ENCODE measurements at places on chromosomes 11 and 22.

DNA sequence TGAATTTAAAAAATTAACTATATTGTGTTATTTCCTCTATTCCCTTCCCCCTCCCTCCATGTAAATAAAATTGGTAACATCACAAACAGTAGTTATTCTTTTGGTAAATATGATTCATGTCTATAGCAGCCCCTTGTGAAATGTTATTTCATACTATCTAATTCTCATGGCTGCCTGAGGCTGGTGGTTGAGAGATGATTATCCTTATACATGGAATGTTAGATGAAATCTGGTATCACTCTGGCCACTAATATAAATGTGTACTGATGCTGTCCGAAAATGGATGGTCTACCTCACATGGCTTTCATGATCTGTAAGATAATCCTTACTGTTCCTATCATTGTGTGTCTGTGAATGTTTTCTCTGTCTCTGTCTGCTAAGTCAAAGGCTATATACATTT, 25.0 kb upstream of the EXPH5 start:
- DNase-seq, result no peak

DNA sequence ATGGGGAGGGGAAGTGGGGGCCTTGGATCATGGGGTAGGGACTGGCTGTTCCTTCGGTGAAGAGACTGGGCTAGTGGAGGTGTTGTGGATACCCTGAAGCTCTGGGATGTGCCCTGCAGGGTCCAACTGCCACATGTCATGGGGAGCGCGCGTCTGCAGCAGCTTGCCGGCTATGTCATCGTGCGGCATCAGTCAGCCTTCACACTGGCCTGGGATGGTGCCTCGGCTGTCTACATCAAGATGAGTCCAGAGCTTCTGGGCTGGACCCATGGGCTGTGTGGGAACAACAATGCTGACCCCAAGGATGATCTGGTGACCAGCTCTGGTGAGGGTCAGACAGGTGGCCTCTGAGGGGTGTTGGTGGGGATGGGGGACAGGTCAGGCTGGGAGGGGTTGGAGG, 9.9 kb downstream of the OTOG start:
- DNase-seq, result no peak

DNA sequence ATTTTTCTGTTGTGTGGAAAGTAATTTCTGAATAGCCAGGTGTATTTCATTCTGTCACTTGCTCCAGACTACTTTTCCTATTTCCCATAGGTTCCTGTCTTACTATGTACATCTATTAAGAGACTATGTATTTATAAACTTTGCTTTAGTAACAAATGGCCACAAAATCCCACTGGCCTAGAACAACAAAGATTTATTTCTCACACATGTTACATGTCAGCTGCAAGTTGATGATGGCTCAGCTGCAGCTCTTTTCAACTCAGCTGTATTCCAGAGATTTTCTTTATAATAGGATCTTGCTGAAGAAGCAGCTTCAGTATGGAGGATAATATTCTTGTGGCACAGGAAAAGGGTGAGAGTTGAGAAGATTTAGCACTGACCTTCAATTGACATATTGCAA, 539.6 kb upstream of the LRRC4C start:
- DNase-seq, result no peak

DNA sequence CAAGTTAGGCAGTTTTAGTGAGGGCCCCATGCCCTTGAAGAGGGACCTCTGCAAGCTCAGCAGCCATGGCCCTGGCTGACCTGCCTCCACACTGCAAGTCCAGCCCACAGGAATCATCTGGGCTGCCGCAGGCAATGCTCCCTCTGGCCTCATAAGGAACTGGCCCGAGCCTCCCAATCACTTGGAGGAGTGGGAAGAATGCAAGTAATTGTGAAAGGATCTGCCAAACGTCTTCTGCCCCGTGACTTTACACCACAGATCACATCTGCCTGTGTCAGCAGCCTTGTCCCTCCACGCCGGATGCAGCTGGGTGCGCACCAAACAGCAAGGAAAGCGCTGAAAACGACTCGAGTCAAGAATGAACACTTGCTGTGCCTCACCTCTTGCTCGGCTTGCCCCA, 23.8 kb downstream of the OPCML start:
- no peak for DNase-seq

GRCh38 chr11:119153049-119153818, 4.4 kb downstream of the ABCG4 start:
- no peak for DNase-seq

DNA sequence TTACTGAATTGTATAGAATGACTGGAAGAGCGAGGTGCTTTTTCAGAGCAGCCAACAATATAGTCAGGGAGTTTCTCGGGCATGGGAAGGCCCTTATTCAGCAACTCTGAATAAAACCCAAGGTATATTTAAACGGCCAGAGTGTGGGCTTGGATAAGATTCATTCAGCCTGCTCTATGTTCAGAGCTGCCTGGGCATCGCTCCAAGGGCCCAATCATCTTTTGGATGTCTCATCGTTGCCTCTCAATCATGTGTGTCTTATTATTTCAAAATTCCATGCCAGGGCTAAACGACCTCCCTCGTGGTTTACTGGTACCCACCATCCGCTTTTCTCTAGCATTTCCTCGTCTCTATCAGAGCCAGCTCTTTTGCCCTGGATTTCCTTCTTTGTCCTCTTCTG, 19.5 kb upstream of the NTM start:
- no peak for DNase-seq

- peak; percentile 63 for DNase-seq
Measured at GRCh38 chr22:44738347-44738715, 14.0 kb upstream of the ARHGAP8 start.

DNA sequence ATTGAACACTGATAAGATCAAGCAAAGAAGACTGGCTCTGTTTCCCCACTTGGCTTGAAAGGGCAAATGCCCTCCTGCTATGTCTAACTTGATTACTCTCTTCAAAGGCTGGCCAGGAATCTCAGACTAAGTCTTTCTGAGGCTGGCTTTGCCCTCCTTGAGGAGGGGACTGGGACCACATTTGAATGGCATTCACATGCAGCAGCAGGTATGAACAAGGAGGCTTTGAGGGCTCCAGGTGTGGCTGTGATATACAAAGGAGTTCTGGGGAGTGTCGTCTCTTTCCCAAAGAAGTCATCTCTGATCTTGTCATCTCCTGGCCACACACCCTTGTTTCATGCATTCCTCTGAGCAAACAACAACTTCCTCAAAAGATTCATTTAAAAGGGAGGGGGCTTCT, 130.8 kb downstream of the ARL14EP start:
- DNase-seq, result no peak

DNA sequence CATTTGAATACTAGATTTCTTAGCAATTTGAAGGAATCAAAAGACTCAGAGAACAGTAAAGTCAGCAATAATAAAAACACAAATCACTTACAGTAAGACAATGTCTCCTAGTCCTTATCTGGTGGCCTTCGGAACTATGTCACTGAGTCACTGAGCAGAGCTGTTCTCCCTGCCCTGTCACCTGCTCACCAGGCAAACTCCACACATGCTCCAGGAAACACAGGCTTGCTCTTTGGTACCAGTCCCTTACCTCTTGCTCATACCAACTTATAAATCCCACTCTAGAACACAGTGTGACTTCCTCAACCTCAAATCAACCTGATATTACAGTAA, 81.1 kb upstream of the CHRM4 start:
- no peak for DNase-seq

- no peak for DNase-seq
Measured at GRCh38 chr22:49825944-49826602, 1.6 kb downstream of the BRD1 start.

- DNase-seq, result peak; percentile 64
Measured at GRCh38 chr22:45996241-45997076, 19.5 kb upstream of the WNT7B start.

- no peak for DNase-seq
Measured at GRCh38 chr11:1217151-1217550, 5.7 kb upstream of the MUC5B start.

GRCh38 chr11:57638005-57638781, 11.5 kb downstream of the YPEL4 start:
- DNase-seq, result peak; percentile 77

DNA sequence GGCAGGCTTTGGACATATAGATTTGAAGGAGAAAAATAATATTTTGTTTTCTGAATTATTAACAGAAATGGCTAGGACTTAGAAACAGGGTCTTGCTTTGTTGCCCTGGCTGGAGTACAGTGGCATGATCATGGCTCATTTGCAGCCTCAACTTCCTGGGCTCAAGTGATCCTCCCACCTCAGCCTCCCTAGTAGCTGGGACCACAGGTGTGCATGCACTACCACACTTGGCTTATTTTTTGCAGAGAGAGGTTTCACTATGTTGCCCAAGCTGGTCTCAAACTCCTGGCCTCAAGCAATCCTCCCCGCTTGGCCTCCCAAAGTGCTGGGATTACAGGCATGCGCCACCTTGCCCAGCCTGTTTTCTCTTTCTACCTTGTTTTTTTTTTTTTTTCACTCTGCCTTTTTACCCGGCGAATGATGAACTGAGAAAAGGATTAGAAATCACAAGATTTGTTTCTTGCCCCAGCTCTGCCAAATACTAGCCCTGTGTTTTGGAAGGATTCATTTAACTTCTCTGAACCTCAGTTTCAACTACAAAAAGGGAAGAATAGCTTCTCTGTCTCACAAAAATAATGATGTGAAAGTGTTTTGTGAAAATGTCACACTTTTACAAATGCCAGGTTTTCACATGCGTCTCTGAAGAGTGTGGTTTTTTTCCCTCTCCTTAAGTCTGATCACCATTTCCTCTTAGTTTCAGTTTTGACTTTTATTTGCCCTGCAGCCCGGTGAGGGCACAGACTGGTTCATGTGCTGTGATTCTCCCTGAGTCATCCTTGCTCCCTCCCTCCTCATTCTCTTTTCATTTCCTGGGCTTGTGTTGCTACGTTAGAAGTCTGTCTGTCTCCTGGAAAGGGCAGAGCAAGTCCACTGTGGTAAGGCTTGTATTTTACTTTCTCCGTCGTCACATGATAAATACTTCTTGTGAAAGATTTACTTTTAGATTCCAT, 67.7 kb downstream of the BCL2L13 start:
- peak; percentile 99 for DNase-seq

- no peak for DNase-seq
Measured at GRCh38 chr11:79437278-79437980, 3.4 kb downstream of the TENM4 start.

- no peak for DNase-seq
Measured at GRCh38 chr11:130763087-130763980, 152.9 kb downstream of the SNX19 start.

- no peak for DNase-seq
Measured at GRCh38 chr22:25377699-25378098, 158.3 kb downstream of the CRYBB2 start.

DNA sequence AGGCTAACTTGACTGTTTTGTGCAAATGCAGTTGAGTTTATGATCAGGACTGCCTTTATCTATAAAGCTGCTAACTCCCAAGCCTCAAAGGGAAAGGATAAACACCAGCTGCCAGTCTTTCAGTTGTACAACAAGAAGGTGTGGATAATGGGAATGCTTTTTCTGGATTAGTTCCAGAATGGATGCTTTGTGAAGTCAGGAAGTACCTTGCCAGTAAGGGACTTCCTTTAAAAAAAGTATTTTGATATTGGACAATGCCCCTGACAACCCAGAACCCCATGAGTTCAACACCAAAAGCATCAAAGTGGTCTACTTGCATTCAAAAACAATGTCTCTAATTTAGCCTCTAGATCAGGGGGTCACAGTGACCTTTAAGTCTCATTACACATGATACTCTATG, 32.0 kb downstream of the OR5A2 start:
- DNase-seq, result no peak

GRCh38 chr11:79101656-79102055, 339.2 kb downstream of the TENM4 start:
- no peak for DNase-seq

DNA sequence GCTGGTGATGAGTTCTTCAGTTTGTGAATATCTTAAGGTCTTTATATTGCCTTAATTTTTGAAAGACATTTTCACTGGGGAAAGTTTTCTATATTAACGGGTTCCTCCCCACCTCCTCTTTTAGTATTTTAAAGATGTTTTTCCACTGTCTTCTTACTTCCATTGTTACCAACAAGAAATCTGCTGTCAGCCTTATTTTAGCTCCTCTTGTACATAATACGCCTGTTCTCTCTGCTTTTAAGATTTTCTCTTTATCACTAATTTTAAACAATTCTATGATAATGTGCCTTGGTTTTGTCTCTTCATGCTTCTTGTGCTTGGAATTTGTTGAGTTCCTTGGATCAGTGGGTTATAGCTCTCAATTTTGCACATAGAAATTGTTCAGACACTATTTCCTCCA, 280.4 kb downstream of the DCDC1 start:
- DNase-seq, result no peak

- peak; percentile 64 for DNase-seq
Measured at GRCh38 chr11:100575860-100576717, 111.0 kb upstream of the ARHGAP42 start.

GRCh38 chr11:36274414-36274813, 14.8 kb downstream of the COMMD9 start:
- no peak for DNase-seq

DNA sequence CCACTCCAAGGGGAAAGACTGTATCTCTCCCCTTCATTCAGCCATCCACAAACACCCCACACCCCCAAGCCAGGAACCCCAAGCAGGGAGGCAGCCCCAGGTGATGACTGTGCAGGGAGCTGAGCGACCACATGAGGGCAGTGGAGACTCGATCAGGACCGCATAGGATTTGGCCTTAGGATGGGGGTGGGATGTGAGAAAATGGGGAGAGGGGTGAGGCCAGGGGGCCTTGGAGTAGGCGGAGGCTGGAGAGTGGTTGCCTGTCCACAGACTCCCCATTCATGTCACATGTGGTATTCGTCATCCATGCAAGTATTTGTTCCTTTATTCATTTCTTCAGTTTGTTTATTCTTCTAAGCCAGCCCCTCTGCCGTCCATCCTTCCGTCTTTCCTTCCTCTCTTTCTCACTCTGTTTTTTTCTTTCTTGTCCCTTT, 2.7 kb upstream of the RHOD start:
- DNase-seq, result peak; percentile 22

GRCh38 chr11:61969391-61969758, 1.9 kb upstream of the FTH1 start:
- DNase-seq, result no peak

- no peak for DNase-seq
Measured at GRCh38 chr11:33063326-33063881, 24.0 kb downstream of the TCP11L1 start.

DNA sequence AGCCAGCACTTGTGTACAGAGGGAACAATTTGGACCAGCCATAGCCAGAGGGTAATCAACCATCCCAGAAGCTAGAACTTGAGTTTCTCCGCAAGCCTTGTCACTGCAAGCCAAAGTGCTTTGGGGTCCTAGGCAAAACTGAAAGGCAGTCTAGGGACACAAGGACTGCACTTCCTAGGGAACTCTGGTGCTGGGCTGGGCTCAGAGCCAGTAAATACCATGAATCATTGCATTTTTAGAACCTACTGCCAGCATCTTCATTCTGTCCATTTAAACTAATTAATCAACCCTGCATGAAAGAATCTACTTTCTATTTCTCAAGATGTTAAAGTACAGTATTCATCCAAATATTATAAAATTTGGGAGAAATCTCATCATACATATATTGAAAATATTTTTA, 20.0 kb downstream of the PATE3 start:
- DNase-seq, result no peak

GRCh38 chr22:24155627-24156140, 25.6 kb upstream of the SUSD2 start:
- DNase-seq, result peak; percentile 14

GRCh38 chr22:20458530-20459151, 21.0 kb upstream of the SCARF2 start:
- DNase-seq, result no peak

- no peak for DNase-seq
Measured at GRCh38 chr11:92907671-92908070, 61.8 kb upstream of the MTNR1B start.

GRCh38 chr11:2103668-2104523, 35.3 kb downstream of the IGF2 start:
- DNase-seq, result no peak

- no peak for DNase-seq
Measured at GRCh38 chr11:46034041-46034440, 87.2 kb downstream of the PHF21A start.
